Umbilical cord (tissue), 2 donors: ENCODE measurements at places on chromosomes 7 and 10. TPM values are rescaled to one million over a fixed set of nuclear protein-coding genes. Genes with fewer than 3 reads are reported as not detected.

The VSTM4 gene
- total RNA-seq: 8.4 TPM

The RASSF4 gene
- 16.9 TPM for total RNA-seq

The INMT gene
- 151 TPM for total RNA-seq

The PRKCQ gene
- 2.4 TPM for total RNA-seq

GRCh38 chr10:78533098-78533497 is 499.4 kb downstream of the RPS24 start:
- DNase-seq: no peak

GRCh38 chr10:128498378-128498730 is 372.1 kb upstream of the MKI67 start:
- DNase-seq: no peak

DNA sequence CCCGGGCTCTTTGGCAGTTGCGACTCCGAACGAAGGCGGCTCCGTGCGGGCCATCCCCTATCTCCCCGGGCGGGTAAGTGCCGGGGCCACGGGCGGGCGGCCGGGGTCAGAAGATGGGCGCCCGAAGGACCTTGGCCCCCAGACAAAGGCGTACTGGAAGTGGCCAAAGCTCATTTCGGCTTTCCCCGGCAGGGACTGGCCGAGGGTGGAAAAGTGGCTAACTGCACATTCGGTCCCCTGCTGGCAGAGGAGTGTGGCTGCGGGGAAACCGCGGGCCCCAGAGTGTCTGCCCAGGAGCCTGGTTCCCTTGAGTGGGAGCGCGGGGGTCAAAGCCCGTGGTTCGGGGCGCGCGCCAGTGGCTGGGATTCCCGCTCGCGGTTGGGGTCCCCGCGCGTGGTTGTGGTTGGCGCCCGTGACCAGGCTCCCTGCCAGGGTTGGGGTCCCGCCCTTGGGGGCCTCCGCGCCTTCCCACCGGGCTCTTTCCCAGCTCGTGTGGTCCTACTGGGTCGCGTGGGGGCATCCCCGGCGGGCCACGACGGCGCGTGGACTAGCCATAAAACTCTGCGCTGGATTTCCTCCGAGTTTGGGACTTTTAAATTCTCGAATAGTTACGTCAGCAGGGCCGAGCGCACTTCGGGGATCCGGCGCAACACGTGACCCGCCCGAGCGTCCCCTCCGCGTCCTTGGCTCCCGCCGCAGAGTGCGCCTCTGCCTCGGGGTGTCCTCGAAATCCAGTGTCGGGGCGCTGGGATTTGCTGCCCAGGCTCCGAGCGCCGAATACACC is 124.4 kb downstream of the TACC2 start:
- DNase-seq: peak; percentile 67

DNA sequence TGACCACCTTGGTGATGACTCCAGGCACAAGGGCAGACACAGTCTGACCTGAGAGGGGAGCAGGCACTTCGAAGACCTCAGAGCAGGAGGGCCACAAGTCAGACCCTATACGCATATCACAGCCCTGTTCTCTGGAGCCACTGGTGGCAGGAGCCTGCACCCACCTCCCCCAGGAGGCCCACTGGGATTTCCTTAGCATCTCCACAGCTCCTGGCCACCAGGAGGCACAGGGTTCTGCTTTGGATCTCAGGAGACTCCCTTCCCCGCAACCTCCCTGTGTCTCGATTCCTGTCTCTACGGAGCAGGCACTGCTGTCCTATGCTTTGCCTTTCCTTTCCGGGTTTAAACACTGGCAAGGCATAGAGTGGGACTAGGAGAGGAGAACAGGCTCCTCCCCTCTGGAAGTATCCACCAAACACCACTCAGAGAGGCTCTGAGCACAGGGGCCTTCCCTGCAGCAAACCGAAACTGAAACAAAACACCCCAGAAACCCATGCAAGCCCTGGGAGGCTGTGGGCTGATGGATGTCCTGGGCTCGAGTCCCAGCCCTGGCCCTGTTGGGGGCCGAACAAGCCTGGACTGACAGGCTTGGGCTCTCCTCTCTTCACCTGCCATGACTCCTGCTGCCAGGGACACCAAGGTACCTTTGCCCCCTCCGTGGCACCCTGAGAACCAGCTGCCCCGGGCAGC is 166.3 kb downstream of the NEURL1 start:
- peak; percentile 90 for DNase-seq

GRCh38 chr10:80172896-80173295 is 32.4 kb downstream of the ANXA11 start:
- no peak for DNase-seq

DNA sequence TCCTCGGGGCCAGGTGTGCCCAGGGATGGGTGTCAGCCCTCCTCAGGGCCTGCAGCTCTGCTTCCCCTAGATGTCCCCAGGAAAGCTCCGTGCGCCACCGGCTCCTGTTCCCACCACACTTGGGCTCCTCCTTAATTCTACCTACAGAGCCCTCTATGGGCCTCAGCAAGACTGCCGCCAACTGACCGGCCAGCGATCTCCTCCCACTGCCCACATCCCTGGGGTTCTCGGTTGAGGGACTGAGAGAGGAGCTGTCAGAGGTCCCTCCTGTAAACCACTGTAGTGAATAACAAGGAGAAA is 5.3 kb upstream of the LDB3 start:
- DNase-seq: no peak

DNA sequence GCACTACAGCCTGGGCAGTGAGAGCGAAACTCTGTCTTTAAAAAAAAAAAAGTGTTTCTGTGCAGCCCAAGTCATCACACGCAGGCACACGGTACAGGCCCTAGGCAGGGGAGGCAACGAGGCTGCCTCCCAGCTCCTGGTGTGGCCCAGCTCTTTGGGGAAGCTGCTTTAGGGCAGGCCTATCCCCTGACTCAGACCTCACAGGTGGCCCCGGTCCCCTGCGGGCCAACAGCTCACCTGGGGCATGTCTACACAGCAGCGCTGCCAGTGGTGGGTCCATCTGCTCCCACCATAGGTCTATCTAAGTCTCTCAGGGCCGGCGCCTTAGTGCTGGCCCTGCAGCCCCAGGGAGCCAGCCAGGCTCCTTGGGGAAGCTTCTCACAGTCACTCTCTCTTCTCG is 31.4 kb downstream of the ZAN start:
- DNase-seq: no peak

DNA sequence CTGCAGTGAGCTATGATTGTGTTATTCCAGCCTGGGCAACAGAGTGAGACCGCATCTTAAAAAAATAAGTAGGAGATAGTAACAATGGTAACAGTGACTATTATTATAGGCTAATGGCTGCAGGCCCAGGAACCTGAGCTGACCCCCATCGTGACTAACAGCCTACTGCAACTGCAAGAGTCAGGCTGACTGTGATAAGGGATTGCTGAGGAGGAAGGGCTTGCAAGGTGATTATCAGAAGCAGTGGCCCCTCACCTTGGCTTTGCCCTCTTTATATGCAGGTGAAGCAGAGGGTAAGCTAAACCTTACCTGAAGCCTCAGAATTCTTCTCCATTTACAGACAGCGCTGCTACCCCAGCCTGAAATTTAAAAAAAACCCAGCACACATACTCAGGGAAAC is 83.9 kb upstream of the SDK1 start:
- no peak for DNase-seq

- DNase-seq: peak; percentile 23
Measured at GRCh38 chr10:7605565-7606295, 61.0 kb downstream of the ITIH5 start.

DNA sequence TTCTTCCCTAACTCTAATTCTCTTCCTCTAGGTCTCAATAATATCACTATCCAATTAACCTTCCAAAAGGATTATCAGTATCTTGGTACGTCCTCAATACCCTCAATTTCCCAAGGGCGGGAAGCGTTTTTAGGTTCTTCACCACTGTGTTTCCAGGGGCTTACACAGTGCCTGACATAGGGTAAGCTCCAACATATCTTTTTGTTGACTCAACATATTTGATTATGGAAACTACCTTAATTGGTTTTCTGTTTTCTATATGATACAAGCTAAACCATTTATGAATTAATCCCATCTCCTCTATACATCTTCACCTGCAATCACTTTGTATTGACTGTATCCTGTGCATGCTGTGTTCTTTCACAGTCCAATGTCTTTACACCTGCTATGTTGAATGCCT is 987.3 kb downstream of the GRID1 start:
- no peak for DNase-seq

DNA sequence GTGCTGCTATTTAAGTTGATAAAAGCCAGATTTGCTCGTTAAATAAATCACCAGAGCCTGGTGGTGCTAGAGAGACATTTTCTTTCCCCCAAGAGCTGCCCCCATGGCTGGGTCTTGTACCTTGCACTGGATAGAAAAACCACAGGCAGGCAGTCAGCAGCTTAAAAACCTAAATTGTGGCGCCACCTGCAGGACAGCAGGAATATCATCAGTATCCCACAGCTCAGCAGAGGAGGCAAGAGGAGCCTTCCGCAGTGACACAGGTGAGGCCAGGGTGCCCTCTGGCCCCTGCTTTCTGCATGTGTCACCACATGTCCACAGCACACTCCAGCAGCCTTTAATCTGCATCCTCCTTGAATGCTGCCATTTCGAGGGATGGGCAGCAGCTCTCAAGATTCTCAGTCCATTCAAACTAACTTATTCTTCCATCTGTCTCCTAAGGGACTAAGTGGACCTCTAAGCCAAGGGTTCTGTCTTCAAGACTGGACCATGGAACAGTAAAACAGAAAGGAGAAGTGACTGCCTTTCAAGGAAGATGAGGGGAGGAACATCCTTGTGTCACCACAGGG is 4.5 kb upstream of the PLXNA4 start:
- DNase-seq: peak; percentile 87

DNA sequence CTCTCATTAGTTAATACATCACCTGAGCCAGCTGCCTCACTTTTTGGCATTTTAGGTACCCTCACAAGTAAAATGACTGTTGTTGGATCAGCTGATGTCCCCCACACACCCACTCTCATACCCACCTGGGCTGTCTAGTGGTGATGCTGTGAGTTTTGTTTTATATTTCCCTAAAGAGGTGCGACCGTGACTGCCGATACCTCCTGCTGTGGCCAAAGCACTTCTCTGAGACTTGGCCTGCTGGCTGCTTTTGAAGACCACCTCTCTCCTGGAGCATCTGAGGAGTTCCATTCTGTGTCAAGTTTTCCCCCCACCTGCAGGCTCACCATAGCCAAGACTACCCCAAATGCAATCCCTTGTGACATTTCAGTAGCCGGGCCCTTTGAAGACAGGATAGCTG is 6.4 kb upstream of the ACSL5 start:
- DNase-seq: no peak
